ENCODE measurements at places on chromosomes 1 and 21.

- DNase-seq, result peak; percentile 66
Observed at GRCh38 chr21:36705679-36706481, 7.0 kb downstream of the SIM2 start.

DNA sequence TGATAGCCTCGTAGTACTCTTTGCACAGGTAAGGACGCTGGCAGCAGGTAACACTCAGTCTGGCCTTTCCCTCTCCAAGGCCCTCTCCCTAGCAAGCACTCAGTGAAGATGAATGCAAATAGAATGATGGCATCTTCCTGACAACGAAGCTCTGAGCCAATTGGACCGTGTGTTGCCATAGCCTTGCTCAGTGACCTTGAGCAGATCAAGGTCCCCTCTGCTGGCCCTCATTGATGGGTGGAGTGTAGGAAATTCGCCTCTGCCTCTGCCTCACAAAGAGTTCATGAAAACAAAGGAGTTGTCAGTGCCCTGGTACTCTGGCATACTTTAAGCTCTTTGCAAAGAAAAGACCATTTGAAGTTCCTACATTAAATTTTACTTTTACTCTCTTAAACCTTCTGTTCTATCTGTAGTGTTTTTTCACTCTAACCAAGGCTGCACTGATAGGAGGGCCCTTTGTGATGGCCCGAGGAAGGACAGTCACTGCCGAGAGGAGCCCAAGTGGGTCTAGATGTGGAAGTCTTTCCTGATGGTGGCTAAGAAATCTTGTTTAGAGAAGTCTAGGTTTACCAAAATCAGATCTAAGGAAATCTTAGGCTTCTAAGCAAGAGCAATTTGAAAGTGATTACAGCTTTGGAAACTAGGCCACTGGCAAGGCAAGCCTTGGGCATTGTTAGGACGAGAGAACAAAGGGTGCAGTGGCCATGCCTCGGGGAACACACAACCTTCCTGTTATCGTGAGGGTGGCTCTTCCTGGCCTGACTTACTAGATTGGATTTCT, 38.2 kb downstream of the SMYD2 start:
- DNase-seq, result no peak

GRCh38 chr1:22711071-22711470, 432 bp downstream of the EPHB2 start:
- DNase-seq, result no peak

- DNase-seq, result no peak
Observed at GRCh38 chr1:101293461-101294051, 56.7 kb downstream of the S1PR1 start.

GRCh38 chr1:182147136-182147820, 85.8 kb upstream of the ZNF648 start:
- no peak for DNase-seq

DNA sequence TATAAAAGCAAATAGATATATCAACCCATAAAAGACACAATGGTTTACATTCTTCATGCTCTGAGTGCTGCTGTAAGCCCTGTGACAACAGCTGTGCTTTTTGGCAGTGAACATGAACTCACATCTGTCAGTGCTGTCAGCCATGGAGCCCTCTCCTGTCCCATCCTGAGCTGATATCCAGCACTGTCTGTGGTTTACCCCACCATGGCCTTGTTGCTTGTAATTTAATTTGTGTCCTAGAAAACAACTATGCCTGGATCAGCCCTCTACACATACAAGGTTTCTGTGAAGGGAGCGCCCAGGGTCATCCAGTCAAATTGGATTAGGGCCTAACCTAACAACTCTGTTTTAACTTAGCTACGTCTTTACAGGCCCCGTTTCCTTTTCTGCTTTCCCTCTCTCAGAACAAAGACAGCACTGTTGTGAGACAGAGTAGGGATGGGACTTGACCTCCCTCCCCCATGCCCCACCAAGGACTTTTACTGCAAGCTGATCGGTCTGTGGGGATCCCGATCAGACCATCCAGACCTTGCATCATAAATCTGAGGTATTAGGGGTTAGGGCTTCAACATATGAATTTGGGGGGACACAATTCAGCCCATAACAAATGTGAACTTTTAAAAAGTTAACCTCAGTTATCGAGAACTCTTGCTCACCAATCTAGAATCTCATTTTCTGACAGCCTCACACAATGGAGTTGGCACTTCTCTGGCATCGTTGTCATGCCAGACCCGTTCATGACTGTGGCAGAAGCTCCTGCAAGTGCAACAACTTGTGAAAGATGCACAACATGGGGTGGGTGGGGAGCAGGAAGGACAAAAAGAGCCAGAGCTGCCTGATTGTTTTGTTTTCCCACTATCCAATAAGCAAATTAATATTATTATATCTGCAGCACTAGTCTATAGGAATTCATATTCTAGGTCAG, 16.4 kb upstream of the SLC44A3 start:
- DNase-seq, result peak; percentile 24

GRCh38 chr1:81596341-81596740, 204.4 kb upstream of the ADGRL2 start:
- DNase-seq, result no peak

DNA sequence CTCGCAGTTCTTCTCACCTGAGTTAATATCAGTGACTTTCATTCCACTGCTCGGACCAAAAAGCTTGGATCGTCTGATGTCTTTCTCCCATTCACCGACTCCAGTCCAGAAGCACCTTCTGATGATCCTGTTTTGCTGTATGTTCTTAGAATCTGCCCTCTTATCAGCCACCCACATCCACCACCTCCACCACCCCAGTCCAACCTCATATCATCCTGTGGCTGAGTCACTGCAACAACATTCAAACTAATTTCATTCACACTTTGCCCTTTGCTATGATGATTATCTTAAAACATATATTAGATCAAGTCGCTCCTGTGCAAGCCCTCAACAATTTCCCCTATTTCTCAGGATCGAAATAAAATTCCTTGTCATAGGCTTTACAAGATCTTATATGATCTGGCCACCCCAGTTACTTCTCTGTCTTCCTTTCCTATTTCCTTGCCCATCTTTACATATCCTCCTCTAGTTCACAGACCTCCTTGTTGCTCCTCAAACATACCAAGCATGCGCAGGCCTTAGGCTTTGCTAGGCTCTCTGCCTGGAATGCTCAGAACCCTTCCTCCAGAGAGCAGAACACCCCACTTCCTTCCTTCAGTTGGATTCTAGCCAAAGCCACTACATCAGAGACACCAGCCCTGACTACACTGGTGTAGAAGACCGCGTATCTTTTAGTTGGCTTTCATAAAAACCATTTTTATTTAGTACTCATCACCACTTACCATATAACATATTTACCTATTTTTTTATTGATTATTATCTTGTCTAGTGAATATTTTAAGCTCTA, 335.7 kb upstream of the GREM2 start:
- no peak for DNase-seq

GRCh38 chr1:41538741-41539417, 54.4 kb upstream of the EDN2 start:
- DNase-seq, result no peak

DNA sequence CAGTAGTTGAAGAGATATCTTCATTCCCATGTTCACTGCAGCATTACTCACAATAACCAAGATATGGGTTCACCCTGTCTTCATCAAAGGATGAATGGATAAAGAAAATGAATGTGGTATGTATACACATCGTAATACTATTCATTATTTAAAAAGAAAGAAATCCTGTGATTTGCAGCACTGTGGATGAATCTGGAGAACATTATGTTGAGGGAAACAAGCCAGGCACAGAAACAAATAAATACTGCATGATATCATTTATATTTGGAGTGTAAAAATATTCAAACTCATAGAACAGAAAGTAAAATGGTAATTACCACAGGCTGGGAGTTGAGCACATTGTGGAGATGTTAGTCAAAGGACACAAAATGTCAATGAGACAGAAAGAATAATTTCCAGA, 977.2 kb downstream of the AMY1C start:
- DNase-seq, result no peak

DNA sequence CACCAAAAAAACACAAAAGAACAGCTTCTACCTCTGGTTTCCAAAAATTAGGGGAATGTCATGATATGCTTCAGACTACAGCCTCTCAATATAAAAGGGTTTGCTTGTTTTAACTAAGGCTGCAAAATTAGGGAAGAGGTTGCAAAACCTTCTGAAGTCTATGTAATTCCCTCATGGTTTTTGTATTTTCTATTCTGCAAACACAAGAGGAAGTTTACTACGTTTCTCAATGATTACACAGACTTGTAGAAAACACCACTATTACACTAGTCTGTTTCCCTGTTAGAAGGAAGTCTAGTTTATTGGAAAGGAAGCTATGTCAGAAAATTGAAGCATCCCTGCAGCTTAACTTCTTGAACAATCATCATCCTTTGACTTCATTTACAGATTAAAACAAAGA, 229.7 kb upstream of the FMN2 start:
- DNase-seq, result no peak

DNA sequence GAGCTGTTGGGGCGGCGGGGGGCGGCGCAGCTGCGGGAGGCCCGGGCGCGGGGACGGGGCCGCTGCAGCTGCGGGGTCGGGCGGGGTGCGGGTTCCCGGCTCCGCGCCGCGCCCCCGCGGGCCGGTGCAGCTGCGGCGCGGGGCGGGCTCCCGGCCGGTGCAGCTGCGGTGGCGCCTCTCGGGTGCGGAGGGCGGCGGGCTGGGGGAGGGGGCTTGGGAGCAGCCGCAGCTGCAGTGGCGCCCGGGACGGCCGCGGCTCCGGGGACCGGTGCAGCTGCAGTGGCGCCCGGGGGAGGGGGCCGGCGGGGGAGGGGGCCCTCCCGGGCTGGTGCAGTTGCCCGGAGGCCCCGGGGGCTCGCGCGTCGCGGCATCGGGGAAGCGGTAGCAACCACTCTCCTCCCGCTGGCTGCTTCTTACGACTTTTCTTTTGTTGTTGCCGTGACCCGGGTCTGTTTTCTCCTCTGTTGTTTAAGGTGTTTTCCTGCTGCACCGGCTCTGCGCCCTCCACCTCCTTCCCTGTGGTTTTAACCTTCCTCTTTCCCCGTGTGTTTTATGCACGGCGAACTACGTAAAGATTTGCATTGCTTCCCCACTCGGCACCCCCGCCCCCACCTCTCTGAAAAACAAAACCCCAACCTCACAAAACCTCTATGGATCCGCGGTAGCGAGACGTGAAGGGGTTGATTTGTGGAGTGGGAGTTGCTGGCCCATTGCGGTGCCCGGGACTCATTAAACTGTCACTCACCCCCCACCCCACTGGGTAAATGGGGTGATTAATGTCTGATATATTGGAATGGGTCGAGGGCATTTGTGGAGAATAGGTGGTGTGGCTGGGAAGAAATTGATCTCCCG, 1.7 kb upstream of the ZBTB18 start:
- peak; percentile 52 for DNase-seq

GRCh38 chr1:41245659-41246058, 3.6 kb upstream of the SCMH1 start:
- no peak for DNase-seq

GRCh38 chr1:59554011-59554663, 257.2 kb downstream of the FGGY start:
- DNase-seq, result no peak

- DNase-seq, result peak; percentile 81
Observed at GRCh38 chr1:29415156-29415830, 179.0 kb downstream of the PTPRU start.

DNA sequence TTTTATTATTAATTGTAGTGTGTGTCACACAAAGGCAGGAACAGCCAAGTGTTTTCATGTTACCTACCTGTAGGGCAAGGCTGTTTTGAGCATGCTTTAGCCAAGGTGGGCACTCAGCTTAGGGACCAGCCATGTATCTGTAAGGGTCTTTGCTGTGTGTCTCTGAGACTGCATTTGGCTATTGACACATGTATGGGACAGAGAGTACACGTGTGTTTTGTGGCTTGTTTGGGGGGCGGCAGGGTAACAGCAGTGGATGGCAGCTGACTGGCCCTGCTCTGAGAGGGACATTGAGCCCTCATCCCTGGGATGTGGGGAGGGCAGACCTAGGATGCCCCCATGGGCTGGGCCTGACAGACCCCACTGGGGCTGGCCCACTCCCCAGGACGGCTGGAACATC, 6.9 kb downstream of the CATSPER4 start:
- DNase-seq, result no peak

GRCh38 chr1:109627692-109628399, 8.2 kb downstream of the AMPD2 start:
- DNase-seq, result no peak

GRCh38 chr1:213989002-213989855, 1.5 kb downstream of the PROX1 start:
- peak; percentile 56 for DNase-seq

- DNase-seq, result no peak
Observed at GRCh38 chr1:189774721-189775287, 702.9 kb downstream of the BRINP3 start.

Measured in mesendoderm (in vitro differentiated cells).